Stimulated activated CD4-positive, alpha-beta T cell treated with anti-CD3 and anti-CD28 coated beads, Interleukin-2, amount 100 ng/mL, for 48 hours (primary cell): ENCODE measurements at places on chromosomes 1 and 21.
A peak's percentile ranks its signal among the peaks of the same experiment; 100 is the strongest.

DNA sequence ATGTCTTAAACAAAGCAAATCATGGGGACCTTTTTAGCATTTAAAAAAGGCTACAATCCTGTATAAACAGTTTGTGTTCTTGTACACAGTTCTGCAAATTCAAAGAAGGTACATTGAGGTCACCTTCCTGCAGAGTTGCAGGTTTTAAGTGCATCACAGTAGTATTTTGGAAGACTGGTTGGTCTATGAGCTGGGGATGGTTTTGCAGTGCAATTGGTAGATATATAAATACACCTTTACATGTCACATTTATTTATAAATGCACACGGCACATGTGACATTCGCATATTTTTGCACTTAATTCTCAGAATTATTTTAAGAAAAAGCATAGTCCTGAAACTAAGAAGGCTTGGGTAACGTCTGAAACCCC is 599 bp upstream of the ITPKB start:
- no peak for DNase-seq

DNA sequence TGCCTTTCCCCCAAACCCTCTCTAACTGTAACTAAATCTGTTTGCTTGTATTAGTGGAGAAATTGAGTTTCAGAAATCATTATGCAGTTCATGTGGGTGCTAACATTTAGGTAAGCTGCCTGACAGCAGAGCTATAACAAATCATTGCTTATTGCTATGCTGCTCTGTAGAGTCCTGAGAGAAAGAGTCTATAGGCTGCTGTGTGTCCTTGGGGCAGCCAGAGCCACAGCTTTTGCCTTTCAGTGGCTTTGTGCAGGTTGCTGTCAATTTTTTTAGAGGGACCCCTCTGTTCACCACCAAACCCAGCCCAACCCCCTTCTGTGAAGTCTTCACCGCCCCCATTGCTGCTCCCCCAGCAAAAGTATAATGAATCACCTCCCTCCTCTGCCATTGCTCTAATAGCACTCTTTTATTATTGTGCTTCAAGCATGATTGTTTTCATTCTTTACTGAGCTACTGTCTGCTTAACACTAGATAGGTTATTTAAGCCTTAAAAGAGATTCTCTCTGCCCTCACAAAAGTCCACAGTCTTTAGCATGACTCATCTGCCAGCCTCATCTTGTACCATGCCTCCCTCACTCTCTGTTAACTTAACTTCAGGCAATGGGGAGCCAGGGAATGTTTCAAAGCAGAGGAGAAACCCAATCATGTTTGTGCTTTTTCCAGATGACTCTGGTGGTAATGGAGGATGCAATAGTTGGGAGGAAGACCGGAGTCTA is 38.6 kb downstream of the DIRAS3 start:
- no peak for DNase-seq

DNA sequence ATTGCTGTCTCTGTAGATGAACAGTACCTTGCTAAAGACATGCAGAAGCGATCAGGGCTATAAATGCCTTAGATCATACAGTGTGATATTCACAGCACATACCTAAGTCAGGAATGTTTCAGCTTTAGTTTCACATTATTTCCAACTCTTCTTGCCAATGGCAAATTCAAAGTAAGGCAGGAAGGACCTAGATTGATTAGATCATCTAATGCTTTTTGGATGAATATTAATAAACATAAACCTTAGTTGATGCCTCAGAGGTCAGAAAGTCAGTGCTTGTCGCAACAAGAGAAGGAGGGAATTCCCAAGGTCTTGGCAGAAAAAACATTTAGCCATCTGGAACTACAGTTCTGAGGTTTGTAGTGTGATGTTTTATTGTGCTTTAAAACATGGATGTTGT is 122.3 kb downstream of the TNFSF18 start:
- no peak for DNase-seq

DNA sequence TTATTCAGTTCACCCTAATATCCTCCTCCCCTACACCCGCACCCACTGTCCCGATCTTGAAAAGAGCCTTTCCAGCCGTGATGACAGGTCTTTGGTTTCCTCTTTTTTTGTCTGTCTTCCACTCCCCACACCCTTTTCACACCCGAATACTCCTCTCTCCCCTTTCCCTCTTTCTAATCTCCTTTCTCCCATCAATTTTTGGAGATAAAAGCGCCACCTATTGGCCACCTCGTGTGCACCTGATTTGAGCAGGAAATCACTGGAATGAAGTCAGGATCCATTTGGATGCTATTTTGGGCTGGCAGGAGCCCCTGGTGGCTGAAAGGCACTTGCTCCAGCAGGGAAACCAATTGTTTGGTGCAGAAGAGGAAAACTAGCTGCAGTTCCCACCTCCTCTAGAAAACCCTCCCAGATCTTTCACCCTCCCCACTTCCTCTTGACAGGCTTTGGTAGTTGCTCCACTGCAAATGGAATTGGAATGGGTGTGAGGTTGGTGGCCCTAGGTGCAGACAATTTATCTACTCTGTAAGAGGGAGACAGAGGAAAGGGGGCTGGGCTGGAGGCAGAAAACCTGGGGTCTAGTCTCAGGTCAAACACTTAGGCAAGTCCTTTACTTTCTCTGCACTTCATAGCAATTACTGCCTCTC is 8.4 kb downstream of the FOXE3 start:
- no peak for DNase-seq

DNA sequence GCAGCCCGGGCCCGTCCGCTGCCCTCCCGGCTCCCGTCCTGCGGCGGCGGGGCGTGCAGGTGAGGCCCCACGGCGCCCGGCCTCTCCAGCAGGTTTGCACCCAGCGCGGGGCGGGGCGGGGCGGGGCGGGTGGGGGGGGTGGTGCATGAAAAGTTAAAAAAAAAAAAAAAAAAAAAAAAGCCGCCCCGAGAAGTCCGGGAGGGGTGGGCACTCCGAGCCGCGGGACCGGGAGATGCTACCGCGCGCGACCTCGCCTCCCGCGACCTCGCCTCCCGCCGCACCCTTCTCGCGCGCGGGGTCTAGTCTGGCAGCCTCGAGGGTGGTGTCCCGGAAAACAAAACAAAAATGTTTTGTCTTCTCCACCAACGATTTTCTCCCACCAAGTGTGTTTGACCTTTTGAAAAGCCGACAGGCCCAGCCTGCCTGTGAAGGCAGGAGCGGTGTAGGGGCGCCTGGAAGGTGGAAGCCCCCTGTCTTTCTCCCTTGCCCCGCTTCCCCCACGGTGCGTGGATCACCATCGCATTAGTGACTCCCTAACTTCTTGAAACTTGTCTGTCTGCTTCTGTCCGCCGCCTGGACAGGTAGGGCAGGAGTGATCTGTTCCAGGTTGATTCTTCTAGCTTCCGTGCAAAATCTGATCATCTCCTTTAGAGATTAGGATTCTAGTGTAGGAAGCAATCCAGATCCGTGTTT is 569 bp downstream of the RCAN3 start:
- DNase-seq = no peak

GRCh38 chr21:16504766-16505165 is 775.0 kb downstream of the USP25 start:
- DNase-seq = no peak

DNA sequence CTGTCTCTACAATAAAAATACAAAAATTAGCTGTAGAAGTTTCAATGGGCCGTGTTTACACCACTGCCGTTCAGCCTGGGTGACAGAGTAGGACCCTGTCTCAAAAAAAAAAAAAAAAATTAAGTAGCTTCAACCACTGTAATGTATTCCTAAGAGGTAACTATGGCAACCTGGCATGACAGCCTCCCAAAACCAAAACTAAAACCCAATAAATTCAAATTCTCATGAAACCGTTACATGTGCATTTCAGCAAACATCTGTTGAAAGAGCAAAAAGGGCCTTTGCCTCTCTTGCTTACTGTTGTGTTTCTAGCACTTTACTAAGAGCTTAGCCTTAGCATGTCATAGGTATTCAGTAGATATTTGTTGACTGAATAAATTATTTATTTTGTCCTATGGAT is 33.5 kb downstream of the ODR4 start:
- DNase-seq = no peak

GRCh38 chr1:153561466-153561985 is 4.1 kb downstream of the S100A2 start:
- DNase-seq = no peak

- no peak for DNase-seq
These were observed 145.3 kb downstream of the PCBP3 start for GRCh38 chr21:45788637-45789506.

- DNase-seq = peak; percentile 50
These were observed 9.1 kb upstream of the SYTL1 start for GRCh38 chr1:27332536-27333281.

DNA sequence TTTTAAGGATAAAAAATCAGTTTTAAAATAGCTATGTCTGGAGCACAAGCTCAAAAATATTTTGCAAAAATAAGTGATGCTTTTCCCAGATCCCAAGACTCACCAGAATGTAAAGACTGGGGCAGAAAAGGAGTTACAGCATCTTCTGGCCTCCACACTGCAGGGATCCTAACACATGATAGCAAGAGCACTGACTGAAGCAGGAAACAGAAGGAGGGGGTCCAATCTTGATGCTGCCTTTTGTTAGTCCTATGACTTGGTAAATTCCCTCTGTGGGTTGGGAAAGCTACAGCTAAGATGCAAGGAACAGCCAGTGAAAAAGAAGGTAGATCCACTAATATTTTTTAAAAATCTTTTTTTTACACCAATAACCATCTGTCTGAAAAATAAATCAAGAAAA is 54.2 kb upstream of the TNR start:
- no peak for DNase-seq

DNA sequence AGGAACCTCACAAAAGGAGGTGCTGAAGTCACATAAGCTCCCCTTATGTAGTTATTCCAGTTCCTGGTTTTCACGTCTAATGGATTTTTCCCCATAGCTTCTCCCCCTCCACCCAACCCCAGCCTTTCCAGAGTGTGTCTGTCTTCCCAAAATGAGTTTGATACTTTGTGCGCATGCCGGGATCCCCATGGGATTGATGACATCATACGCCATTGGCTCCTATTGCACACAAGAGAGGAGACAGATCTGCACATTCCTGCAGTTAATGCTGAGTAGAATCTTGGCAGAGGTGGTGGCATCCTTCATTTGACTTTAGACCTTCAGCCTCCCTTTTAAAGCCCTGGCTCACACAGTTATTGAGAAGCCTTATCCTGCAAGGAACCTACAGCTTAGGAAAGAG is 71.4 kb downstream of the DDR2 start:
- no peak for DNase-seq
